Stimulated activated CD4-positive, alpha-beta T cell treated with anti-CD3 and anti-CD28 coated beads, Interleukin-2, amount 100 ng/mL, for 24 hours (primary cell): ENCODE measurements at places on chromosomes 11 and 22.

GRCh38 chr11:86510097-86510496 lies 135.4 kb downstream of the CCDC81 start:
- DNase-seq: no peak

DNA sequence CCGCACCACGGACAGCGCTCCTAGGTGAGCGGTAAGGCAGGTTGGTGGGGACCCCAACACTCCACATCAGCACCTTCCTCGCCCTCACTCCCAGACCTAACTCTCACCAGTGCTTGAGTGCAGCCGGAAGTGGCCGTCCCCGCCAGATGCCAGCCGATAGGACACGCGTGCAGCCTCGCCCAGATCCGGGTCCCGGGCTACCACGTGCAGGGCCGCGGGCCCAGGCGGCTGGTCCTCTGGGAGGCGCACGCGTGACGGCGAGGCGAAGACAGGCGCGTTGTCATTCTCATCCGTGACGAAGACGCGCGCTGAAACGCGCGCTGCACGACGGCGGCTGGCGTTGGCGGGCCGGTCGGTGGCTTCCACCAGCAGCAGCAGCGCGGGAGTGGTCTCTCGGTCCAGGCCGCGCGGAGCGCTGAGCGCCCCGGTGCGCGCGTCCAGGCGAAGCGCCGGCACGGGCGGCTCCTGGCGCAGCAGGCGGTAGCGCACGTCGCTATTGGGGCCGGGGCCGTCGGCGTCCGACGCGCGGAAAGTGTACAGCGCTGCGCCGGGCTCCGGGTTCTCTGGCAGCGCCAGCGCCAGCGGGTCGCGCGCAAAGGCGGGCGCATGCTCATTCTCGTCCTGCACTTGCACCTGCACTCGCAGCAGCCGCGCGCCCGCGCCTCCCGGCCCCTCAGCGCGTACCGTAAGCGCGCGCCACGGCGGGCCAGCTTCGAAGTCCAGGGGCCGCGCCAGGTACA lies 10.8 kb upstream of the TPP1 start:
- DNase-seq: no peak

- no peak for DNase-seq
Observed at GRCh38 chr11:10500757-10501684, 40.0 kb downstream of the RNF141 start.

- no peak for DNase-seq
Observed at GRCh38 chr11:58505849-58506248, 2.1 kb downstream of the OR5B21 start.

GRCh38 chr22:46763051-46763705 lies 728 bp downstream of the TBC1D22A start:
- DNase-seq: peak; percentile 52

GRCh38 chr11:1744891-1745700 lies 5.3 kb downstream of the IFITM10 start:
- no peak for DNase-seq

GRCh38 chr11:83671289-83671688 lies 385.1 kb upstream of the CCDC90B start:
- no peak for DNase-seq

DNA sequence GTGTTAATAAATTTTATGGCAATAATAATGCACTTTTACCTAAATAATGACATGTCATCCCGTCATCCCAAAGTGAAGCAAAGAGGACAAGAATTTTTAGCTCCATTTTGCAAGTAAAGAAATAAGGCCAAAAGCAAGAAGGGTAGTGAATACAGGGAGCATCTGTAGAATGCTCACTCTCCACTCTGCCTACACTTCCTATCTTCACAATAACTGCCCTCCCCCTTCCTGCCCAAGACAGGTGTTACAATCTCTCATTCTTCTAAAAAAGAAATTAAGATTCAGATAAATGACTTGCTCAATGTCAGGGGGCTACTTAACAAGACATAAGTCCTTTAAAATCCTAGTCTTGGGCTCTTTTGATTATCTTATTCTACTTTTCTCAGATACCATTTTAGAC lies 8.9 kb downstream of the RDX start:
- DNase-seq: no peak

- DNase-seq: no peak
Observed at GRCh38 chr11:129295746-129296145, 79.9 kb upstream of the BARX2 start.

- no peak for DNase-seq
Observed at GRCh38 chr22:49666146-49666809, 161.4 kb downstream of the BRD1 start.

GRCh38 chr22:16935209-16935608 lies 72.8 kb downstream of the GAB4 start:
- DNase-seq: no peak
